Transverse colon (tissue), 4 donors: ENCODE measurements at places on chromosomes 1 and 21. TPM values are rescaled to one million over a fixed set of nuclear protein-coding genes. Genes with fewer than 3 reads are reported as not detected.

The RSPH1 gene
- 7.1 TPM for total RNA-seq

The OTUD7B gene
- total RNA-seq, result 24.3 TPM

The VAV3 gene
- total RNA-seq, result 44.1 TPM

The ITGB2 gene
- 32.4 TPM for total RNA-seq

The AKR7A3 gene
- total RNA-seq, result 167 TPM

The CASZ1 gene
- total RNA-seq, result 39.1 TPM

The E2F2 gene
- 11.6 TPM for total RNA-seq

The PEAR1 gene
- total RNA-seq, result 1.8 TPM

The RXRG gene
- 0.96 TPM for total RNA-seq

The RXFP4 gene
- 2.9 TPM for total RNA-seq

The TMCO2 gene
- total RNA-seq, result not detected

The SERPINC1 gene
- not detected for total RNA-seq

The ZFP69 gene
- total RNA-seq, result 64.7 TPM

The PRELP gene
- 35.2 TPM for total RNA-seq

The FNDC5 gene
- not detected for total RNA-seq

The NTMT2 gene
- not detected for total RNA-seq

The HAPLN2 gene
- not detected for total RNA-seq

The CLDN19 gene
- not detected for total RNA-seq

The UQCRHL gene
- total RNA-seq, result 2.4 TPM

The CNIH3 gene
- not detected for total RNA-seq

The CNR2 gene
- total RNA-seq, result not detected

The S100A2 gene
- total RNA-seq, result not detected

The LHX8 gene
- not detected for total RNA-seq

The EXO1 gene
- total RNA-seq, result 1.1 TPM
